ENCODE measurements at places on chromosomes 6 and 20.

GRCh38 chr6:32170294-32170693 is 5.6 kb downstream of the AGPAT1 start:
- DNase-seq = no peak

DNA sequence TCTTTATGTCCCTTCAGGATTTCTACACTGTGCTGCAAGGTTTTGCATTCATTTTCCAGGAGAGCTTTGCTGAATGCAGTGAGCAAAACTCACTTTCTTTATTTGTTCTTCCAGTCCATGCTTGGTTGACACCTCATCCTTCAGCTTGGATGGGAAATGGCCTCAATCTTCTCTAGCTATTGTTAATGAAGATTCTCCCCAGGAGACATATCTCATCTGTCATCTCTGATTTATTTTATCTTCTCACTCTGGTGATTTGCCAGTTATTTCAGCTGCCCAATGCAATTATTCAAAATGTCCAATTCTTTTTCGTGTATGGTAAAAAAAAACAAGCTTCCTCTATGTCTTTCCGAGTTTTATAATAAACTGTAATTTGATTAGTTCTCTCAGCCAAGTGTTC is 77.9 kb upstream of the PAK5 start:
- DNase-seq = no peak

DNA sequence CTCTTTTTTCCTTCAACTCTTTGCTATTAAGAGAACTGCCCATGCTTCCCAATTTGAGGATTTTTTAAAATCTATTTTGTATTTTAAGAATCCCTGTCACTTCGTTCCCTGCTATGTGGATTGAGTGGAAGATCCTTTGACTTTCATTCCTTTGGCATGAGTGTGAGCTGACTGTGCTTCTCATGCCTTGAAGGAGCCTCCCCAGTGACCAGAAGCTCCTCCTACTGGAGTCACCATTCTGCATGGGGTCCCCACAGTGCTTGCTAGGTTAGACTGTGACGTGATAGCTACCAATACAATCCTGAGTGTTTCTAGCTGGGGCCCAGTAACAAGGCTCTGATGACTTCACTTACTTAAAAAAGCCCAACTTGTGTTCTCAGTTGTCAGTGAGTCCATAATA is 104.4 kb upstream of the LAMP5 start:
- no peak for DNase-seq

- DNase-seq = no peak
Measured at GRCh38 chr6:36519352-36519751, 27.9 kb downstream of the STK38 start.

GRCh38 chr6:165110860-165111259 is 198.5 kb downstream of the C6orf118 start:
- no peak for DNase-seq

DNA sequence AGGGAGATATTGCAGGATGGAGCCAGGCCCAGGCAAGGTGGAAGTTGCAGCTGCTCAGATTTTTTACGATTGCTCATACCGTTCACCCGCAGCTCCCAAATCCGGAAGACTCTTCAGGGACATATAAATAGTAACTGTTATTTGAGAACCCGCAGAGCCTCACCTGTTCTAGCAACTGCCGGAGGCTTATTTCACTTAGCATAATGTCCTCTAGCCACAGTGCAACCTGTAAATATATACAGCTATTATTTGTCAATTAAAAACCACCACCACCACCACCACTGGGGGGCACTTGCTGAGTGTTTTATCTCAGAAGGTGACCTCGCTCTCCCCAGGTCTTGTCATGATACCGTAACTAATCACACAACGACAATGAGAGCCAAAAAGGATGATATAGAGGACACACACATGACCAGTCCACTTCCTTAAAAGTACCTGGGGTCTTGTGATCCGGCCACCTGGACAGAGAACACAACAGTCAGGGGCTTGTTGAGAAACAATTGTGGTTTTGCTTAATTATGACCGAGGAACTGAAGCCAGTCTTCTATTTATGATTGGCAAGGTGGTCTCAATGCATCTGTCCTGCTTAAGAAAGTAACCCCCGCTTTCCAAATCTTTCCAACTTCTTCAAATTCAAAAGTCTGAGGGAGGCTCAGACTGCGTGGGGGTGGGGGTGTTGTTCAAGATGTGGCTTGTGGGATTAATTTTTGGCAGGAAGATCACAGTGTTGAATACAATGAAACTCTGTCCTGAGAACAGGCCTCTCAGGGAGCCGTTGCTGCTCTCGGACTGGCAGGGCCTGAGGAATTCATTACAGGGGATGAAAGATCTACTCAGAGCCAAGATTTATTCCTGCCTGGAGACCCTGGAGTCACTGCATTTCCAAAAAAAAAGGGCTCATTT is 107.7 kb upstream of the PRND start:
- peak; percentile 73 for DNase-seq

- DNase-seq = no peak
Measured at GRCh38 chr6:18100296-18100695, 22.2 kb downstream of the NHLRC1 start.

- DNase-seq = peak; percentile 43
Measured at GRCh38 chr6:39818695-39819094, 26.5 kb downstream of the DAAM2 start.

- DNase-seq = no peak
Measured at GRCh38 chr6:14165091-14165490, 47.5 kb downstream of the CD83 start.

DNA sequence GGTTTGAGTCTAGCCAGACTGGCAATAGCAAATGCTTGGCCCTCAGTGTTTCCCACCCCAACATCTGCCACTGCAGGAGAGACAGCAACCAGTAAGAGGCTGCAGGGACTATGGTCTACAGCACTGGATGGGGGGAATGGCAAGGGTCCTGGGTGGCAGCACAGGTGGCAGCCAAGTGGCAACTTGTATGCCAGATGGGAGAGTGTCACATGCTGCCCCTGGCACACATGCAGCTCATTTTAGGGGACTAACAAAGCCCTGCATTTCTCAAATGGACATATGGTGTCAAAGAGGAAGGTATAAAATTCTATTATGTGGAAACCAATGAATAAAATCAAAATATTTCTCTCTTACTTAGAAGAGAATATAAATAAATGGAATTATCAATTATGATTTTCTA is 298.7 kb upstream of the MARCKS start:
- DNase-seq = no peak

- peak; percentile 24 for DNase-seq
Measured at GRCh38 chr20:4406627-4407026, 315.1 kb upstream of the PRND start.

- no peak for DNase-seq
Measured at GRCh38 chr6:152625213-152625612, 11.9 kb downstream of the SYNE1 start.

- DNase-seq = no peak
Measured at GRCh38 chr20:14062786-14063185, 67.5 kb downstream of the MACROD2 start.

DNA sequence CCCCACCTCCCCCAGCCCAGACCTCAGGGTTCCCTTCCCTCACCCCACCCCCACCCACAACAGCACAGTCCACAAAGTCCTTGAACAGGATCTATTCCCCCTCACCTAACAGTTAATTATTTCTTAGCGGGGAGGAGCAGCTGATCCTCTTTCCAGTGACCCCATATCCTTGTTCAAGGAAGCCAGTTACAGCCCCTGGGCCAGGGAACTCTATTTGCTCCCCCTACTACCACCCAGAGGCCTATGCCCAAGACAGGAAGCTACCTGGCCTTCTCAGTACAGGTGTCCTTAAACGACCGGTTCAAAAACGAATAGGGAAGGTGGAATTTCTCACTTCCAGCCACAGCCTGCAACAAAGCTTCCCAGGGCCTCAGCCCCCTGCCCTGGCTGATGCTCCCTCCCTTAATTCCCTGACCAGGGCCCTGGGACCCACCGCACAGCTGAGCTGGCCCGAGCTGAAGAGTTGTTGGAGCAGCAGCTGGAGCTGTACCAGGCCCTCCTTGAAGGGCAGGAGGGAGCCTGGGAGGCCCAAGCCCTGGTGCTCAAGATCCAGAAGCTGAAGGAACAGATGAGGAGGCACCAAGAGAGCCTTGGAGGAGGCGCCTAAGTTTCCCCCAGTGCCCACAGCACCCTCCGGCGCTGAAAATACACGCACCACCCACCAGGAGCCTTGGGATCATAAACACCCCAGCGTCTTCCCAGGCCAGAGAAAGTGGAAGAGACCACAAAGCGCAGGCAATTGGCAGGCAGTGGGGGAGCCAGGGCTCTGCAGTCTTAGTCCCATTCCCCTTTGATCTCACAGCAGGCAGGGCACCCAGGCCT is 778 bp downstream of the MCCD1 start:
- no peak for DNase-seq

GRCh38 chr6:111768431-111768770 is 104.9 kb downstream of the FYN start:
- DNase-seq = no peak

- DNase-seq = no peak
Measured at GRCh38 chr6:4581468-4582385, 194.5 kb upstream of the CDYL start.

DNA sequence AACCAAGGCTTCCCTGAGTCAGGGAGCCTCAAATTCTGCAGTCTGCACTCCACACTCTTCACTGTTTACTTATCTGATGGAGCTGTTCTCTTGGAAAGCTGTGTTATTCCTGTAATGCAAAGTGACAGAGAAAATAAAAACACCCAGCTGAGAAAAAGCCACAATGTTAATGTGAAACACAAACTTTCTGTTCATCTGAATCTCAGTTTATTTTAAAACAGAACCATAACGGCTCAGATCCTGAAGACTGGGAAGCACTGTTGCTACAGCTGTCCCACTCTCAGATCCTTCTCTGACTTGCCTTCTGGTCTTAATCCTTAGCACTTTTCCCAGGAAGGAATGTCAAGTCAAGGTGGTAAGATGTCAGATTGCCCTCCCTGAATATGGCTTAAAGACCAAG is 736.6 kb downstream of the DHX35 start:
- DNase-seq = no peak

DNA sequence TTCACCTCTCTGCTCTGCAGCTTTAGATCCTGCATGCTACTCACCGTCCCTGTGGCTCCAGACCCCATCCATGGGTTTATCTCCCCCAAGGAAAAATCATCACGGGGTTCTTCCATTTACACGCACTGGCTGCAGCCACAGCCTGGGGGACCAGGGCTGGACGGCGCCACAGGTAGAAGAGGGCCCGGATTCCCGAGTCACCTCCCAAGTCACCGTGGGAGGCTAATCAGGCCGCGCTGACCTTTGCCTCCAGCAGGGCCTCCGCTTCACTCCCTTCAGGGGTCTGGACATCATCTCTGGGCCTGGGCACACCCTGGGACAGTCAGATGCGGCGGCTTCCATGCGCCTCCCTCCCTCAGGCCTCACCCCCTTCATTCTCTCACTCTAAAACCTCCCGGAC is 47.8 kb upstream of the ENTPD6 start:
- no peak for DNase-seq

DNA sequence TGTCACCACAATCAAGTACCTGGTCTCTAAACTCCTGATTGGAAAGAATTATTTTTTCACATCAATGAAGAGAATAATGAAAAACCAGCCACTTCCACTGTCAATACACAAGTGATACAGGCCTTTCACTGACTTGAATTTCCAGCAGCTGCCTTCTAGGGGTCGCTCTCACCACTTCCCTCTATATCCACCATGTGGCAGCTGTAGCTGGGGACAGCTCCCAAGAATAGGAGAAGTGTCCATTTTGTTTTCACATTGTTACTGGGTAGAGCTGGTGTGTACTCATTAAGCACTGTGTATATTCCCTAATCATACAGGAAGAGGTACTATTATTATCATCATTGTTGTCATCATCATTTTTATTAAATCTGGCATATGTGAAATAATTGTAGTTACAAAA is 438.4 kb upstream of the SPTLC3 start:
- DNase-seq = no peak

GRCh38 chr20:64160118-64160517 is 4.1 kb upstream of the MYT1 start:
- no peak for DNase-seq

GRCh38 chr20:18304618-18305017 is 16.3 kb downstream of the ZNF133 start:
- DNase-seq = no peak

GRCh38 chr6:54700158-54700557 is 146.4 kb upstream of the FAM83B start:
- DNase-seq = no peak

- no peak for DNase-seq
Measured at GRCh38 chr6:156662025-156662445, 115.1 kb upstream of the ARID1B start.

DNA sequence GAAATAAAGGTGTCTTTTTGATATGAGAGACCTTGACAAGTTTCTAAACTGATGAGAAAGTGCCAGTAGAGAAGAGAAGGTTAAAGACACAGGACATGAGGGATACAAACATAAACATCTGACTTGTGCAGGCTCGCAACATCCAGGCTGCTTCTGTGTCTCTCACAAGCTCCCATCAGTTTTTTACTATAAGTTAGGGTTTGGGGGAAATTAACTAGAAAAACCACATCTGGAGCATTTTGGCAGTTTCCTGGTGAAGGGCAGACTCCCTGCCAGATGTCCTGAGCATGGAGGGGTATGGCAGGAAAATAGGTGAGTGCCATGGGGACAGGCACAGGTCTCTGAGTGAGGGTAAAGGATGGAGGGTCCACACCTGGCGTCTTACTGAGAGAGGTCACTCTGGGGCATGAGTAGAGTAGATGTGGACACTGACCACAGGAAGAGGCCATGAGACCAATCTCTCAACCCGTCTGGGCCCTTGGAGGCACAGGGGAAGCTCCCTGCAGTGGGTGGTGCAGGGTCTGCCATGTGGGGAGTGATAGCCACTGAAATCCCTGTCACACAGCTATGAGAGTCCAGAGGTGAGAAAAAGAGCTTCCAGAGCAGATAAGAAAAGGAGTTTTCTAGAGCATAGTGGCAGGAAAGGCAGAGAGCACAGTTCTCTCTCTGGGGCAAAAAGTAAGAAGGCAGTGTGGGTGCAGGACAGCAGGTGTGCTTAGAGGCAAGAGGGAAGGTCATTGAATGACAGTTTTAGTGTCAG is 193.3 kb upstream of the SYNDIG1 start:
- DNase-seq = no peak

- peak; percentile 28 for DNase-seq
Measured at GRCh38 chr6:45479834-45480751, 102.4 kb upstream of the SUPT3H start.

GRCh38 chr6:136608991-136609390 is 58.8 kb upstream of the MAP7 start:
- no peak for DNase-seq

DNA sequence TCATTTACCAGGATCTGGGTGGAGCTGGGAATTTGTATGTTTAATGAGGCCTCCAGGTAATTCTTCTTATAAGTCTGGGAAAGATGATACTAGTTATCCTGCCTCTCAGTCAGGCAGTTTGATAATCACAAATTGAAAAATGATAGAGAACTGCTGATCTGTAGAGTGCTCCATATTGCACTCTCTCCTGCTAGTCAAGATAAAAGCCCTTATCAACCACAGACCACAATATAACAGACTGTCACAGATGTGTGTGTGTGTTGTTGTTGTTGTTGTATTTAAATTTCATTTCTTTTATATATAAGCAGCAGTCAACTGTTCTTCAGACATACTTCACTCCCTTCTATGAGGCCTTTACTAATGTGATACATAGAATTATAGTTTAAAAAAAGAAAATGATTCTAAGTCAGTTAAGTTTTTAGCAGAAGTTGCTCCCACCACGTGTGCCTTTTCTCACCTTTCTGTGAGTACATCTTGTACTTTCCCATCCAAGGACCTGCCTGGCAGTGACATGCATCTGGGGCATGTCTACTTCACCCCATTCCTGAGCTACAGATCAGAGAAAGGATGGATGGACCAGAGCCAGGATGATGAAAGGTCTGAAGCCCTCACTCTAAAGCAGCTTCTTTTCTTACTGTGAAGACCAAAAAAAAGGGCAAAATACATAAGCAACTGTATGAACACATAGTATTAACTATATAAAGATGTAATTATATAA is 29.8 kb downstream of the TENT5A start:
- DNase-seq = no peak

- DNase-seq = no peak
Measured at GRCh38 chr6:167330750-167331149, 5.9 kb downstream of the TTLL2 start.
